Activated effector memory CD4-positive, alpha-beta T cell treated with Interleukin-2 at 50 U/mL for 16 hours (primary cell): ENCODE measurements at places on chromosomes 7 and 10.

GRCh38 chr7:148442933-148443332 is 147.6 kb upstream of the C7orf33 start:
- no peak for DNase-seq

DNA sequence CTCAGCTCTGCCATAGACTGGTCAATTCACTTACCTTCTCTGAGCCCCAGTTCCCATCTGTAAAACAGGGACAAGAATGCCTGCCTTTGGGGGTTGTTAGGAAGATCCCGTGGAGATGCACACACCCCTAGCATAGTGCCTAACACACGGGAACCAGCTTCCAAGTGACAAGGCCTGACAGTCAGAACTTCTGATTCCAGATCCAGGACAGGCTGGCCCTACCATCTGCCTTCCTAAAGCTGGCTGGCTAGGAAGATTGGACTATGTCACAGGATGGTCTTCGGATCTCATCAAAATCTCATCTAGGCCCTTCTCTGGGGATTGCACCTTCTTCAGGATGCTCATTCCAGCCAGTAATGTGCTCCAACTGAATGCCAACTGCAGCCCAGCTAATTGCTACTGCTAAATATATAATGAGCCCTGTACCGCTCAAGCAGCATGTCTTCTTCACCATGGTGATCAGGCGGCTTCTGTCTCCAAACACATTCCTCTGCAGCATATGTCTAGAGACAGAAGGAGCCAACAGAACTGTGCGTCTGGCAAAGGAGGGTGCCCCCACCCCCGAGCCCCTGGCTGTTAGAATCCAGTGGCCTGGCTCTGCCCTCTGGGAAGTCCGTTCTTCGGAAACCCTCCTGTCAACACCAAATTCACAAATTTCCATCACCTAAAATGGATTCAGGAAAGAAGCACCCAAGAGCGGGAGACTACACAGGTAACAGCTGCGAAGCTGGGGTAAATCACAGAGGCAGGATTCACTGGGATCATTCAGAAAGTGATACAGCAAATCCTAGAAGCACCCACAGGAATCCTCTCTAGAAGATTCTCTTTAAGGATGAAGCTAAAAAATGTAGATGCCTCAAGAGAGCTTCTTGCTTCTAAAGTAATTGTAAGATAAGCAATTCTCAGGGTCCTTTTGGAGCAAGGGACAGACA is 142.1 kb upstream of the EEPD1 start:
- no peak for DNase-seq

DNA sequence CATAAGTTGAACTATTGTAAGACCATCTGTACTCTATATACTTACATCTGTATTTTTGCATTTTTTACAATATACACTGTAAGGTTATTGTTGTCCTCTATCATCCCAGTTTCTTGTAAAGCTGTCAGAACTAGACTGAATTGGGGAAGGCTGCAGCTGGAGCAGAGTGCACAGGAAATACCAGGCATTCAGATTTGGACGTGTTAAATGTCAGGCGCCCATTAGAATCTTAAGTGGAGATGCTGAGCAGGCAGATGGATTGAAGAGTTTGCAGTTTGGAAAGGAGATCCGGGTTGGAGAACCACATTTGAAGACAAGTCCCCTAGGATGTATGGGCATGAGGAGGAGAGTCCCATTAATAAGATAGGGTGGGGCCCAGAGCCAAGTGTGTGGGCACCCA is 40.4 kb downstream of the MTURN start:
- DNase-seq = no peak

- no peak for DNase-seq
Observed at GRCh38 chr7:75033826-75034225, 39.8 kb downstream of the RCC1L start.

DNA sequence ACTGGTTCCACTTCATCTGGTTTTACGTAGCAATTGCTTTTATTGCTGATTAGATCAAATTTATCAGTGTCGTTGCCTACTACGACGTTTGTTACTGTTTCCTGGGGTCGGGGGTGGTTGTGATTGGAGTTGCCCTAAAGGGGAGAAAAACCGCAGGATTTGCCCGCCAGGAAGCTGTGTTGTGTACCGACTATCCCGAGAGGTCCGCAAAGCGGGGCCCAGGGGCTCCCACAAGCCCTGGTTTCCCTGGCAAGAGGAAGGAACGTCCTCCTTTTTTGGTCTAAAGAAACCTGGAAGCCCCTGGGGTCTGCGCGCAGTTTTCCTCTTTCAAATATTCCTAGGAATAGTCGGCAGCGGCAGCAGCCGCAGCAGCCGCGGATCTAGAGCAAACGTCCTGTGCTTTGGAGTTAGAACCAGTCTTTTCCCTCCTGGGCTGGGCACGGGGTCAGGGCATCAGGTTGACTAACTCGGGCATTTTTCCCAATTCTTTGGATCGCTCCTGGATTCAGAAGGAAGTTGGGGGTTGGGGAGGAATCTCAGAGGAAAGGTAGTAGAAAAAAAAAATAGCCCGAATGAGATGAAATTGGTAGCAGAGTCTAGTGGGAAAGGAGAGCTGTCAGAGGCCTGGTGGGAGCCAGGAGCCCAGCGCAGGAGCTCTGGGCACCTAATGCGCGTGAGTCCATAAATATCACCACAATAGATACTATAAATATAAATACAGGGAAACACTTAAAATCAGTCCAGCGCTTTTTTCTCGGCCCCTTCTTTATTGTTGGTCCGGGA is 4.6 kb downstream of the VAX1 start:
- no peak for DNase-seq
